Endodermal cell (in vitro differentiated cells): ENCODE measurements at places on chromosomes 4 and X.

- DNase-seq, result peak; percentile 50
Observed at GRCh38 chr4:22391551-22391950, 124.3 kb downstream of the ADGRA3 start.

- DNase-seq, result no peak
Observed at GRCh38 chrX:104137496-104137895, 19.3 kb downstream of the SLC25A53 start.

GRCh38 chrX:12702509-12703091, 88.6 kb upstream of the PRPS2 start:
- DNase-seq, result peak; percentile 64

- peak; percentile 42 for DNase-seq
Observed at GRCh38 chrX:152902502-152902820, 4.6 kb downstream of the ZNF185 start.

- DNase-seq, result no peak
Observed at GRCh38 chr4:102610007-102610406, 108.8 kb downstream of the NFKB1 start.

GRCh38 chr4:145352438-145353145, 129.1 kb upstream of the SMAD1 start:
- DNase-seq, result no peak

DNA sequence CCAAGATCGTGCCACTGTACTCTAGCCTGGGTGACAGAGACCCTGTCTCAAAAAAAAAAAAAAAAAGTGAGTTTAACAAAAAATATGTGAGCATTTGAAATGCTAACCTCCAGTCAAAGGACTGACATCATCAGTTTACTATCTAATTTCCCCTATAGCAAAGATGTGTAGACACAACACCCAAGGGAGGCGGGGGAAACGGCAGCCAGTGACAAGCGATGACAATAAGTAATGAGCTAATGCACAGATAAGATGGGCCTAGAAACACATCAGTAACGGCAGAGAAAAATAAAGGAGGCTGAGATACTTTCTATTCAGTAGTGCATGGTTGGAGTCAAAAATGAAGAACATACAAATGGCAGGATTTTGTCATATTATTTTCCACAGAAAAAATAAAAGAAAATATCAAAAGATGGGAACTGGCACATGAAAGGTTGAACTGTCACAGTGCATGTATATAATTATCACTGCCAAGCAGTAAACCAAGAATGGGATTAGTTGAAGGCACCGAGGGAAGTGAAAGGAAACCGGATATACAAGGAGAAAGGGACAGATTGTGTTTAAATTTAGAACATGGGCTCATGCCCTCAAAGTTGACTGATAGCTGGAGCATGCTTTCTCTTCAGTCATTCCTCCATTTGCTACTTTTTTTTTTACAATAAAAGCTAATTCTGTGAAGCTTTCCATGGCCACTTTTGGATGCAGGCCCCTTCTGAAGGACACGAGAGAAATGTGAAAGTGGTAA, 41.8 kb downstream of the IGFBP7 start:
- DNase-seq, result no peak

GRCh38 chr4:138405934-138406567, 163.9 kb upstream of the SLC7A11 start:
- no peak for DNase-seq

GRCh38 chr4:65999518-65999871, 329.2 kb upstream of the EPHA5 start:
- no peak for DNase-seq
